Colonic mucosa (tissue), 4 donors: ENCODE measurements at places on chromosomes 11 and 22. TPM values are rescaled to one million over a fixed set of nuclear protein-coding genes. Genes with fewer than 3 reads are reported as not detected.

DNA sequence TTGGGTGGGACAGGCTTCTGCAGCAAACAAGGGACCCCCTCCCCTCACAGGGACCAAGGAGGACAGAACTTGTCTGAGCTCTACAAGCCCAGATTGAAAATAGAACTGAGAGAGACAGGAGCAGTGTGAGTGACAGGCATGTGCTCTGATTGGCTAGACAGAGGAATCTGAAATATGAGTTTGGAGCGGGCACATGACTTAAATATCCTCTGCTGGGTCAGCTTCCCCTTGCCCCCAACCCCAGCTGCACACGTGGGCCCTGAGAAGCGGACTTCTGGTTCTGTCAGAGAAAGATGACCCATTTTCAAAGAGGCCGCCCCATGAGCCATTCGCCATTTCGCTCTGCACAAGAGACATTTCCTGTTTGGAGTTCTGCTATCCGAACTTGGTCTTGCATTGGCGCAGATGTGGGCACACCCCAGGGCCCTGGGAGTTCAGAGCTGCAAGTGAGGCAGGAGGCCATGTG lies 5.3 kb downstream of the TUBA8 start:
- no peak for DNase-seq

DNA sequence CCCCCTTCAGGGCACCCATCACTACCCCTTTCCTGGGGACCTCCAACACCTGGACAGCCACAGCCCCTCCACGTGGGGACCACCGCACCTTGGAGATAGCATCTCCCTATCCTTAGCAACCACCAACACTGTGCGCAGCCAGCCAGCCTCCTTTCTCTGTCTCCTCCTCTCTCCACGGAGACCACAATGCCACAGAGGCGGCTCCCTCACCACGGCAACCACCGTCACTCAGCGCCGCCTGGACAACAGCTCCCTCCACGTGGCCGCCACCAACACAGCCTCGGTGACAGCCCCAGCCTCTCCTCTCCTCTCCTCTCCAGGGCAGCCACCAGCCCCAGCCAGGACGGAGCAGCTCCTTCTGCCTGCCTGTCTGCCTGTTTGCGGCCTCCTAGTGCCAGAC lies 10.5 kb downstream of the ELFN2 start:
- DNase-seq, result no peak

- no peak for DNase-seq
These were observed 168.8 kb downstream of the BRD1 start for GRCh38 chr22:49658902-49659280.

DNA sequence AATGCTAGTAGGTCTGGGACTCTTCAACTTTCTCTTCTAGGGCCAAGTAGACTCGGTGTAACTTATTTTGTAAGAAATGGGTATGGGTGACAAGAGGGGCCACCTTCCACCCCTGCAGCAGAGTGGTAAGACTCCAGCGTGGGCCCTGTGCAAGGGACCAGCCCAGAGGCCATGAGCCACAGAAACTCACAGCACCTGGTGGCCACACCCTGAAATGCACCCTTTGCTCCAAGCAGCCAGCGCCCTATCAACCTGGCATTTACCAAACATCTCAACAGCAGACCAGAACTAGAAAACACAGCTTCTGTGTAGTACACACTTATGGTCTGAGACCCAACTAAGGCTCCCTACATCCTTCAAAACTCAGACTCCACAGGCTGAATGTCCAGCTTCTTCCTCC lies 5.7 kb downstream of the CDCA5 start:
- DNase-seq, result peak; percentile 75

Gene DDX10
- total RNA-seq, result 12.6 TPM

Gene KRTAP5-8
- total RNA-seq, result 0.35 TPM

DNA sequence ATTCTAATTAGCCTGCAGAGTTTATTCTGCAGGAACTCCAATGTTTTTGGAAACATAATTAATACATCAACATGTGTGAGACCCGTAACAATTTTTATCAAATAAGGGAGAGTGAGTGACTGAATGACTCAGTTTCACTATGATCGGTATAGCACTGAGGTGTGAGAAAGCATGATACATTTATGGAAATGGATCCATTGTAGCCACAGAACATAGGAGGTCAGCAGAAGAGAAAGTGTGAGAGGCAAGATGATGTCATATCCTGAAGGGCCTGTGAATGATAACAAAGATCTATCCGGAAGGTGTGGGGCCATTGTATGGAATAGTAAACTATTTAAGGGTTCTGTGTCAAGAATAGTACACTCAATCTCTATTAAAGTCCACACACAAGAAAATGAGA lies 1406.1 kb upstream of the TENM4 start:
- no peak for DNase-seq

Gene MUC5AC
- total RNA-seq, result 0.20 TPM

- no peak for DNase-seq
These were observed 243.2 kb upstream of the ZC3H12C start for GRCh38 chr11:109849946-109850345.
